ENCODE measurements at places on chromosomes 7 and 10.

DNA sequence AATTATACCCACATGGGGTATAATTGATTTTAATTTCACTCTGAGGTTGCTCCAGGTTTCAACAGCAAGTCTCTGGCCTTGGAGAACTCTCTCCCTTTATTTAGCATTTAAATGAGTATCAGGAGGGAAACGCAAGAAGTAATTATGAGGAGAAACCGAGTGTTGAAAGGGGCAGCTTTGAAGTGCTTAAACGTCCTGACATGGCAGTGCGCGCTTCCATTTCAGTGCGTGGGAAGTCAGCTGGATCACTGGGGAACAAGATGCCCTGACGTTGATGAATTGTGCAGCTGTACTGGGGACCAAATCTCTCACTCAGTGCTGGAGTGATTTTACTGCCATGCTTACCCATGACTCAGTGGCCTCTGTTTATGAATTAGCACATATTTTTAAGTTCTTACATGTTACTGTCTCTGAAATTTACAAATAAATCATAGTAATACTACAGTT is 106.0 kb upstream of the PRR15 start:
- no peak for DNase-seq

DNA sequence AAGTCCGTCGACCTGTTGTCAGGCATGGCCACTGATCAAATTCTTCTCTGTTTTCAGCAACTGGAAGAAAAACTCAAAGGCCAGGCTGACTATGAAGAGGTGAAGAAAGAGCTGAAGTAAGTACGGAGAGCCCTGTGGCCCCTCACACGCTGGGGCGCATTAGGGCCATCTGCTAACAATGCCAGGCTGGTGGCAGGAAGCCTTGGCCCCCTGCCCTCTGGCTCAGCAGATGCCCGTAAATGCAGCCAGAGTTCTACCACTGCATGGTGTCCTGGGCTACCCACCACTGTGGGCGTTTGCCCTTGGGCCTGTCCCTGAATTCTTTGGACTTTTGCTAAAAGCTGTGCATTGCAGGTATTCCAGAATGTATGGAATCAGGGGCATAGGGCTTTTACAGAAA is 96.9 kb upstream of the SH2B2 start:
- DNase-seq, result no peak

- no peak for DNase-seq
These were observed 17.6 kb upstream of the ZNF518A start for GRCh38 chr10:96112531-96112930.

GRCh38 chr7:132221356-132221755 is 354.9 kb downstream of the PLXNA4 start:
- DNase-seq, result no peak

- no peak for DNase-seq
These were observed 231.4 kb downstream of the DNAJB6 start for GRCh38 chr7:157568106-157568769.

- DNase-seq, result no peak
These were observed 151.2 kb upstream of the FAM13C start for GRCh38 chr10:59513558-59513957.
